ENCODE measurements at places on chromosomes 1 and 21.

DNA sequence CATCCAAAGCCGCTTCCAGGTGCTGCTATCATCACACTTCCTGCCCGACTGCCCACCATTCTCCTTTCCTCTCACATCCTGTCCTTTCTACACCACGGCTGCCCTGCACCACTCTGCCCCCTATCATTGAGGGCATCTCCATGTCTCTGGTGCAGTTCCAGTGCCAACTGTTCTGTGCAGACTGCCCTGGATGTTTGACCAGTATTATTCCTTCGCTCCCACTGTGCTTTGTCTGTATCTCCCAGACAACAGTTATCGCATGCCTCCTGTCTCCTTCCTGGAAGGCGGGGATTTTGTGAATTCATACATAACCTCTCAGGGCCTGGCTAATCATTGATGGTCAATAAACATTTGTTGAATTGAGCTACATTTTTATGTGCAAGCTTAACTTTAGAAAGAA is 63.6 kb upstream of the GNG12 start:
- no peak for DNase-seq

DNA sequence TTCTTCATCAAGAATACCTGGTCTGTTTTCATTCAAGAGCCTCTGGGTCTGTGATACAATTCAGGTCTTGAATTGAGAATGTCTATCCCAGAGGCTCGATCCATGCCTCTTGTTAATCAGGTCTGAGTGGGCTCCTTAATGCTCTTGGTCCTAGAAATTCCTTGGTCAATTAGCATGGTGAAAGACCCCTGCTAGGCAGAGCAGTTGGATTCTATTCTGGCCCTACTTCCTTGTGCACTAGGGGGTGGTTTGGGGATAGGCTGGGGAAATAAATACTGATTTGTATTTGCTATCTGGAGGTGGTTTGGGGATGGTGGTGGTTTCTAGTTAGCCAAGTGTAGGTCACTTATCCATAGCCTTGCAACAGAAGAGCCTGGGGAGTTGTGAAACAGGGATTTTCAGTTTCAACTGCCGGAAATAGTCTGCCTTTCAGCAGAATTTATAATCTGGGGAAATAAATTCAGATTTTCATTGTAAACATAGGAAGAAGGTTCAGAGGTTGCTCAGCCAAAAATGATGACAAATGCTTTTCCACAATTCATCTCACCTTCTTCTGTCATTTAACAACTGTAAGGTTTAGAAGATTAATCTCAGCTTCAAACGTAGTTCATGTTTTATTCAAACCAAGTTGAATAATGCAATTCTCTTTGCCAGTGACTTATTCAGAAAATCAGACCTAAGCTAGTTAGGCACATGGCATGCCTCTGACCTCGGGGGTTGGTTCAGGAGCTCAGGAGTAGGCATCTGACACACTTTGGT is 22.2 kb upstream of the SCAF4 start:
- DNase-seq = no peak

DNA sequence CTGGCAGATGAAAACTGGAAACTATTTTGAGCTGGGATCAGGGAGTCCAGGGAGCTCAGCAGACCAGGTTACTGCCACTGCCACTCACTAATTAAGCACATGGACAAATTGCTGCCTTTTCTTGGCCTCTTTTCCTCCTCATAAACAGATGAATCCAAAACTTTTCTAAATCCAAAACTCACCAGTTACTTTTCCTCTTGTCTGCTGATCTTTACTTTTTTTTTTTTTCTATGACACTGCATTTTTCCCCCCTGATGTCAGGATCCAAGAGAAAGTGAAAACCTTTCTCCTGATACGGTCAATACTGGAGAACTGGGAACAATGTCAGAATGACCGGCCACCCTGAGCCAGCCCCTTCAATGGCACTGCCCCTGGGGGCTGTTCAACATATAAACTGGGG is 405.8 kb downstream of the DUSP10 start:
- DNase-seq = no peak

- no peak for DNase-seq
Measured at GRCh38 chr1:219576931-219577730, 35.8 kb downstream of the ZC3H11B start.

- no peak for DNase-seq
Measured at GRCh38 chr1:229871078-229871676, 195.9 kb upstream of the GALNT2 start.

GRCh38 chr1:224791362-224791941 is 138.0 kb upstream of the DNAH14 start:
- no peak for DNase-seq

GRCh38 chr1:227919906-227920305 is 27.8 kb downstream of the WNT9A start:
- DNase-seq = no peak

- no peak for DNase-seq
Measured at GRCh38 chr1:158039380-158039779, 45.9 kb downstream of the KIRREL1 start.

DNA sequence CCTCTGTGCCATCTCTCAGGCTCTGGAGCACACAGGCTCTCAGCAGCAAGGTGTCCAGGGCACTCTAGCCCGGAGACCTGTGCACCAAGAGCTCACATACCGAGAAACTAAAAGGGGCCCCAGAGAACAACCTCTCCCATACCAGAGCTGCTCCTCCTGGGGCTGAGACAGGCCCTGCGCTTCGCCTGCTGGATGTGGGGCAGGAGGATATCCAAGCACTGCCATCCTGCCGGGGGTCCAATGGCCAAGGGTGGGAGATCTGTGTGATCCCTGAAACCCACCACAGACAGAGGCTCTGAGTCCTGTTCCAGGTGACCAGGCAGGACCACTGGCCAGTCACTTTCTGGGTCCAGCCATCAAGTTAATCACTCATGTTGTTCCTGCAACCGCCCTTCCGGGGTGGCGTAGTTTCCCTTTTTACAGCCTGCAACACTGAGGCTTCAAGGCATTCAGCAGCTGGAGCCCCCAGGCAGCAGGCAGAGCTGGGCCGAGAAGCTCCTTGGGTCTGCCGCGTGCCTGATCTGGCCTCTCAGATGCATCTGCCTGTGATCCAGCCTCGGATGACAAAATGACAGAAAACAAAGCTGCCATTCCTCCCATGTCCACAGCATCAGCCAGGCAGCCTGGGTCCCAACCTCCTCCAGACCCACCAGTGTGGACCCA is 36.7 kb upstream of the ACTRT2 start:
- DNase-seq = no peak

DNA sequence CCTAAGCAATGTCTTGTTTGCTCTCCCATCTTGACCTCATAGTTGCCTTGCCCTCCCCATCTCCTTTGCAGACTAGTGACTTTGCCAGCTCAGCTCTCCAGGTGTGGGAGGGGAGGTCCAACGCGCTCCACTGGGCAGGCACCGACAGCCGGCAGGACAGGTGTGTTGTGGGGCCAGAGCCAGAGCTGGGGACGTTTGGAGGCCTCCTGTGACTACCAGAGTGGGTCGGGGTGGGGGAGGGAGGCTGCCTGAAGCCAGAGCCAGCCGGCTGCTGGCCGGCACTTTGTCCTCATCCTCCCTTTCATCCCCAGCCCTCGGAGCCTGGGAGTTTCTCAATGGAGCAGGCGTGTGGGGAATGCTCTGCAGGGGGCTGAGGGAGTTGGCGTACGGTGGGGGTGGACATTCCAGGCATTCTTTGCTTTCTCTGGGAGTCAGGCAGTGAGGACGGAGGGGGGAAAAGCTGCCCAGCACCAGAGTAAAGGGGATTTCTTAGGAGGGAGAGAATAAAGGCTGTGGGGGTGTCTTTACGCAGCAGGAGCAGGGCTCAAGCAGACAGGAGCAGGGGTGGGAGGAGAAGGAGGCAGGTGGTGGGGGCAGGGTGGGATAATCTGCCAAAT is 20.2 kb downstream of the NUAK2 start:
- no peak for DNase-seq

GRCh38 chr1:209102120-209102519 is 481.4 kb upstream of the CAMK1G start:
- DNase-seq = peak; percentile 39

DNA sequence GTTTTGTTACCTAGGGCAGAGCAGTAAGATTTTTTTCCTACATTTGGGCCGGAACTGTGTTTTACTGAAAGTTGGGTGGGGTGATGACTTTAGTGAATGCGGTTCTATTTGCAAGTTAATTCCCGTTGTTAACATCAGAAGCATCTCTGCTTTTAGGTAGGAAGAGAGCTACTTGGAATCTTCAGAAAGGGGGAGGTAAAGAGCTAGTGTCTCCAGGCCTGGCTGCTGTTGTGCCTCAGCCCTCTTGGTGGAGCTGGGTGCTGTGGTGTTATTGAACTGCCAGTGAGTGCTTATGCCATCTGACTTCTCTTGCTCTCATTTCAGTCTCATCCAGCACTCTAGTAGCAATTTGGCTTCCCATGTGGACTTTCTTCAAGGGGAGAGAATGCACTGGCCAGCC is 3.4 kb downstream of the KDM4A start:
- DNase-seq = peak; percentile 52

DNA sequence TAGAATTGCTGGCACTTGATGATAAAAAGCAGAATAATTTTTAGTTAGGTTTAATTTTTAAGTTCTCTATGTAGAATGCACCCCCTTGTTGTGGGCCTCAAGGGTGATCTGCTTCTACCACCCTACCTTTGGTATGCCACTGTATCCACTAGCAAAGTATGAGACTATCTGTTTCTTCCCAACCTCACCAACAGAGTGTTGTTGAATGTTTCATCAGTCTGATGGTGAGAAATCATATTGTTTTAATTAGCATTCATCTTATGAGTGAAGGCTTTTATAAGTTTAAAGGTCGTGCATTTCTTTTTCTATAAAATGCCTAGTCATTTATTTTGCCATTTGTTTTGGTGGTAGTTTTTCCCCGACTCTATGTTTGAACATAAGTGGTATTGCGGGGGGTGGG is 141.0 kb downstream of the MAGI3 start:
- DNase-seq = no peak

DNA sequence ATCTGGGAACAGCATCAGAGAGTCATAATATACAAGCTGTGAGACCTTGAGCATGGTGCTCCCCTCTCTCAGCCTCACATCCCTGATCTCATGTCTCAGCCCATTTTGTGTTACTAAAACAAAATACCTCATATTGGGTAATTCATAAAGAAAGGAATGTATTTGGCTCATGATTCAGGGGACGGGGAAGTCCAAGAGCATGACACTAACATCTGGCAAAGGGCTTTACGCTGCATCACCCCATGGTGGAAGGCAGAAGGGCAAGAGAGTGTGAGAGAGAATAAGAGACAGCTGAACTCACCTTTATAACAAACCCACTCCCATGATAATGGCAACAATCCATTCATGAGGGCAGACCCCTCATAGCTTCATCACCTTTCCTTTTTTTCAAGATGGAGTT is 36.5 kb downstream of the RNASEL start:
- no peak for DNase-seq

GRCh38 chr1:154869351-154870114 is 548 bp downstream of the KCNN3 start:
- no peak for DNase-seq

GRCh38 chr1:53116933-53117600 is 25.4 kb downstream of the SLC1A7 start:
- no peak for DNase-seq
